WTC11 (cell line): ENCODE measurements at places on chromosomes 16 and 17. TPM values are rescaled to one million over a fixed set of nuclear protein-coding genes. Genes with fewer than 3 reads are reported as not detected.

PRKCA gene
- 21.1 to 29.5 TPM (median 21.6 TPM) in 3 replicates for total RNA-seq

GRCh38 chr16:8087146-8087545 lies 503.2 kb downstream of the TMEM114 start:
- H3K36me3 ChIP-seq: peaks cover 73% of the 10 kb centered on the region
- DNase-seq: no peak
- H3K4me3 ChIP-seq: no peak overlapping the region
- peaks cover 13% of the 10 kb centered on the region; the same call in 1 of the 2 replicates for H3K27me3 ChIP-seq
- H3K27ac ChIP-seq: no peak overlapping the region

GRCh38 chr16:58462997-58463941 lies 36.7 kb upstream of the NDRG4 start:
- no peak overlapping the region for H3K27ac ChIP-seq
- H3K27me3 ChIP-seq: peaks cover 88% of the 10 kb centered on the region
- no peaks in the 10 kb centered on the region for H3K36me3 ChIP-seq
- H3K4me1 ChIP-seq: peaks cover 11% of the 10 kb centered on the region

GRCh38 chr16:11972128-11972527 lies 4.4 kb upstream of the SNX29 start:
- H3K27ac ChIP-seq: peak overlapping the region; percentile 32; the same call in 1 of the 2 replicates
- no peak overlapping the region for H3K4me3 ChIP-seq
- H3K4me1 ChIP-seq: peaks cover 13% of the 10 kb centered on the region
- no peaks in the 10 kb centered on the region; the same call in 1 of the 2 replicates for H3K36me3 ChIP-seq

TOM1L1 gene
- 52.8 to 58.5 TPM (median 57.0 TPM) in 3 replicates for total RNA-seq

MCRIP1 gene
- 126 to 144 TPM (median 131 TPM) in 3 replicates for total RNA-seq

DNA sequence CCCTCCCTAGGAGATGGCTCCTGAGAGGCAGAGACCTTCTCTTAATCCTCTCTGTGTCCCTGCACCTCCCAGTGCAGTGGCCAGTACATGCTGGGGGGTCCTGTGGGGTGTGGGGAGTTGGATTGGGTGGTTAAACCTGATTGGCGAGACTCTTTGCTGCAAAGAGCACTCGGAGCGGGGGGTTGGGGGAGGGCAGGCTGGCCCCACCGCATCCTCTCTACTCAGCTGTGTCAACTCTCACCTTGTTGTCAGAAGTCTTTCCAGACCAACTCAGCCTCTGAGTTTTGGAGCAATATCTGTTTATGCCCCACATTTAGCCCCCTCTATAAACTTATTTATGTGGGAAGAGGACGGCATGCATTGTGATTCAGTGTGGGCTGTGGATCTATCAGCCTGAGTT lies 40.0 kb downstream of the SMARCE1 start:
- H3K27me3 ChIP-seq: no peaks in the 10 kb centered on the region; the same call in 1 of the 2 replicates
- H3K4me3 ChIP-seq: no peak overlapping the region
- DNase-seq: no peak
